ENCODE measurements at places on chromosomes 16 and 17.

DNA sequence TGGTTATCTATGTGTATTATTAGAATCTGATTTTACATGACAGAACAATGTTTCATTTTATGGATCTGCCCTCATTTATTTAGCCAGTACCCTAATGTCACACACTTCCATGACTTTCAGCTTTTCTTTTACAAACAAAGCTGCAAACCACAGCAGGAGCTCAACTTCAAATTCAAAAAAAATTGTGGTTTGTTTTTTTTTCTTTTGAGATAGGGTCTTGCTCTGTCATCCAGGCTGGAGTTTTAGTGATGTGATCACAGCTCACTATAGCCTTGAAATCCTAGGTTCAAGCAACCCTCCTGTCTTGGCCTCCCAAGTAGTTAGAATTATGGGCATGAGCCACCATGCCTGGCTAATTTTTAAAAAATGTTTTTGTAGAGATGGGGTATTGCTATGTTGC, 8.2 kb upstream of the MPRIP start:
- DNase-seq, result no peak

DNA sequence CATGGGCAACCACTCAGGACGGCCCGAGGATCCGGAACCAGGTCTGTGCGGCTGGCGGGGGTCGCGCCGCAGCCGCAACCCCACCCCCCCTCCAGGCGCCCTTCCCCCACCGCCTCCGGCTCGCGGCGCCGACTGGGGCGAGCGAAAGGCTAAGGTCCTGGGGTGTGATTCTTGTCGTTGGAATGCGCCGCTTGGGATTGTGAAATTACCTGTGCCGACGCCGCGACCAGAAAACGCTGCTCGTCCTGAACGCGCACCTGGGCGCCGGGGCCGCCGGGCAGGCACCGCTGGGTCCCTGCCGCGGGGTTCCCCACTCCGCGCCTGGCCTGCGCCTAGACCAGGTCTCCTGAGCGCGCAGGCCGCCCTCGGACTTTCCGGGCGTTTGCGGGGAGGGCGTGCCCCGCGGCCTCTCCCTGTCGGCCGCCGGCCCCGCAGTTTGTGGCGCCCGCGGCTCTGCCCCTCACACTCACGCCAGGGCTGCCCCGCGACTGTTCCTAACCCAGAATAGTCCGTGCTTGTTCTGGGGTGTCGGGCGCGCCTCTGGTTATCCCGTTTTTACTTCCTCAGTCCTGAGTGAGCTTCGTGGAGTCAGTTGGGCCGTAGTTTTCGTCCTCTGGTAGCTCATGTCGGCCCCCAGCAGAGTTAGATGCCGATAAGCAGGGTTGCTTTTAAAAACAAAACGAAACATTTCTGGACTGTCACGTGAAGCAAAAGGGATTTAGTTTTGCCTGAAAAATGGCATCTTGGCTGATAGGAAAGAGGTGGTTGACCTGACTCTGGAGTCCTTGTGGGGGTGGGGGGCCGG, 147.2 kb downstream of the SPECC1 start:
- peak; percentile 69 for DNase-seq

- DNase-seq, result peak; percentile 81
Observed at GRCh38 chr17:3913531-3914311, 2.5 kb downstream of the P2RX1 start.

DNA sequence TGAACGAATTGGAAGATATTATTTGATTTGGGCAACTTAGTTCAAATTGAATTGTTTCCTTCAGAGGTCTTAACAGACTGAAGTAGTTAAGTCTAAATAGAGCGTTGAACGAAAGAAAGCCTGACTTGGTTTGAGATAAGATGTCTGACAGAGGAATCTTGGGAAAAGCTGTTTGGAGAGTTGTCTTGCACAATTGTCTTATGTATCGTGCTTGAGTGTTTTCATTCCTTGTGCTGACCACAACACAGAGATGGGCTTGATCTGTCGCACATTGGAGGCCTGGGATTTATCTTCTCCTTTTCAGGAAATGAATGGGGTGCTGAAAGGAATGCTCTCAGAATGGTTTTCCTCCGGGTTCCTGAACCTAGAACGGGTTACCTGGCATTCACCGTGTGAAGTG, 7.8 kb downstream of the MLYCD start:
- DNase-seq, result no peak

GRCh38 chr17:41638941-41639340, 14.6 kb upstream of the KRT17 start:
- DNase-seq, result no peak

DNA sequence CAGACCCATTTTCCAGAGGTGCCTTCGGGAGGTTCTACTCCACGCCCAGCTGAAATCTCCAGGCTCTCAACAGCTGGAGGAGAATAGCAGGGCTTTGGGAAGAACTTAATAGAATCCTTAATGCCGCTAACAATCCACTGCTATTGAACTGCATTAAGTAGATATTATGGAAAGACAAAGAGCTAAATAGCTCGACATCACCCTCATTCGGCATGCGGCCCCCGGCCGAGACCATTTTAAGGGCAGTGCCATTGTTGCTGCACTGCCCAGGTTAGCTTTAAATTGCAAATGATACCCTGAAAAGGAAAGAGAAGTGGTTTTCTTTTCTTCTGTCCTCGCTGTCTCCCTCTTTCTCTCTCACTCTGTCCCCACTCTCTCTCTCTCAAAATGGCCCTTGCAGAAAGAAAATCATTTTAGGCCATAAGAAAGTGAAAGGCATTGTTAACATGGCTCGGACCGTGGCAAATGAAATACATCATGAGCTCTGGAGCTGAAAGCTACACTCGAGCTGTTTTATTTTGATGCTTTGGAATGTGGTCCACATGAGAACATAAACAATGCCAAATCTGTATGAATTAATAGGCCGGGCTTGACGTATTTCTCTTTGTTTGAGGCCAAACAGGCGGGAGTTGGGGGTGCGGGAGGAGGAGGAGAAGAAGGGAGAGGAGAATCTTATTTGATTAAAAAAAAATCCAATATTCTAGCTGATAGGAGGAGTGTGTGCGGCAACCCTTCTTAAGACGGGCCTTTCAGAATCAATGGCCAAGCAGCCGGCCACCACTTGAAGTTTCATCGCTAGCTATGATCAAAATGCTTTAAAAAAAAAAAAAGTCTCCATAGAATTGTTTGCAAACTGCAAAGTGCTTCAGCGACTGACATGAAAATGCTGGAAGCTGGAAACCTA, 298.8 kb upstream of the IRX3 start:
- DNase-seq, result no peak

DNA sequence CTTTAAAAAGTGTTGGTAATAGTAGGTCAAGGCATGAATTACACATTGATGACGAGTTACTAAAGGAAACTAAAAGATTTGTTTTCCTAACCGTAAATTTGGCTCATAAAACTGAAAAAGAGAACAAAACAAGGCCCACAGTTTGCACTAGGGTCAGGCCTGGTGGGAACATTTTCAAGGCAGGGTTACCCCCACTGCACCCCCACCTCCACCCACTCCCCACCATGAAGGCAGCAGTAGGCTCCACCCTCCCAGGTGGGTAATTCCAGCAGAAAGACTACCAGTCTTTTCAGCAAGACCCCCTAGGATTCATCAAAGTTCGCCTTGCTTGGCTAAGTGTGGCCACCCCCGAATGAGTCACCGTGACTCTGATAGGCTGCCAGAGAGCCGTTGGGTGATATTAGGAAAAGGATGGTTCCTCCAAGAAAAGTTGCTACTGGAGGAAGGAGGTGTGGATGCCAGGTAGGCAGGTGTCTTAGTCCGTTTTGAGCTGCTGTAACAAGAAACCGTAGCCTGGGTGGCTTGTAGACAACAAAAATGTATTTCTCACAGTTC, 8.6 kb downstream of the DNAAF1 start:
- DNase-seq, result no peak

DNA sequence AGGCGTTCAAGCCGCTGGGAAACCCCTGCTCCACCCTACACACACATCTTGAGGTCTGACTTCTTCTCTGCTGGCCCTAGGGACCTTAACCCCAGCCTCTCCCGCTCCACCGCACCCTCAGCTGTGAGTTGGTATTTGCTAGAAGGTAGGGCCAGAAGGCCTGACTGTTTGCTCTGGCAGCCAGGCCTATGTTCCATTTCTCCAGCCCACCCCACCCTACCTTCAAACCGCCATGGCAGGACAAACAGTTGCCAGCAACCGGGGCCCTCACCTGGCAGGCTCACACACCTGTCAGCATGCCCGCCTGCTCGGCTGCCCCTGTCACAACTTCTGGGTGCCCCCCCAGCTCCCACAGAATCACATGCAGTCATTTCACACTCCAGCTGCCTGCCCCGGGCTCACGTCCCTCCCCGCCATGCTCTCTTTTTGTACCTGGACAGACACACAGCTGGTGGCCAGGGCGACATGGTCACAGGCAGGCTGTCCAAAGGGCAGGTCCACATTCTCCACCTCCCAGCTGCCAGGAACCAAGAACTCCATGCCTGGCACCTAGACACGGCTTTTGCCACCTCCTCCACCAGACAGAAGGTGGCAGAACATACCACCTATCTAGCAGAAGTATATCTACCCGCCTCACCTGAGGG, 2.6 kb upstream of the ATP2A3 start:
- peak; percentile 47 for DNase-seq

- DNase-seq, result no peak
Observed at GRCh38 chr17:61464843-61465180, 12.6 kb downstream of the TBX4 start.

DNA sequence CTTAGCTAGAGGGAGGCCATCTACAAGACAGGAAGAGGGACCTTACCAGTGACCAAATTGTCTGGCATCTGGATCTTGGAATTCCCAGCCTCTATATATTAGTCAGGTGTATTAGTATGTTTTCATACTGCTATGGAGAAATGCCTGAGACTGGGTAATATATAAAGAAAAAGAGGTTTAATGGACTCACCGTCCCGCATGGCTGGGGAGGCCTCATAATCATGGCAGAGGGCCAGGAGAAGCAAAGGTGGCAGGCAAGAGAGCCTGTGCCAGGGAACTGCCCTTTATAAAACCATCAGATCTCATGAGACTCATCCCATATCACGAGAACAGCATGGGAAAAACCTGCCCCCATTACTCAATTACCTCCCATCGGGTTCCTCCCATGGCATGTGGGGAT, 500.2 kb downstream of the SHISA9 start:
- no peak for DNase-seq

GRCh38 chr16:11481987-11482386, 104.7 kb downstream of the LITAF start:
- DNase-seq, result no peak

DNA sequence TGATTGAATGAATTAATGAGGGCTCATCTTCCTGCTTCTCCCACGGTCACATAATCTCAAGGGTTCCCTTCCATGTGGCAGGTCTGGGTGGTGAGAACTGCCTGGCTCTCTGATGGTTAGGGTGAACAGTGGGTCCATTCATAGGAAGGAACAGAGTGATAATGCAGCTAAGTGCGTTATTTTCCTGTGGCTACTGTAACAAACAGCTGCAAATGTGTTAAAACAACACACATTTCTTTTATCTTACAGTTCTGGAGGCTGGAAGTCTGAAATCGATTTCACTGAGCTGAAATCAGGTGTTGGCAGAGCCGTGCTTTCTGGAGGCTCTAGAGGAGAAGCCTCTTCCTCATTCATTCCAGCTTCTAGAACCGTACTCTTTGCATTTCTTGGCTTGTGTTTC, 95.3 kb downstream of the BMERB1 start:
- DNase-seq, result no peak

- DNase-seq, result no peak
Observed at GRCh38 chr16:90047714-90048346, 28.6 kb upstream of the DBNDD1 start.

- no peak for DNase-seq
Observed at GRCh38 chr17:48996722-48997102, 473 bp upstream of the IGF2BP1 start.

GRCh38 chr17:11948789-11949188, 48.5 kb downstream of the ZNF18 start:
- no peak for DNase-seq

GRCh38 chr17:81575836-81576235, 23.7 kb upstream of the FAAP100 start:
- no peak for DNase-seq

All from DMS53 (cell line).